ENCODE measurements at places on chromosomes 7 and 10.

DNA sequence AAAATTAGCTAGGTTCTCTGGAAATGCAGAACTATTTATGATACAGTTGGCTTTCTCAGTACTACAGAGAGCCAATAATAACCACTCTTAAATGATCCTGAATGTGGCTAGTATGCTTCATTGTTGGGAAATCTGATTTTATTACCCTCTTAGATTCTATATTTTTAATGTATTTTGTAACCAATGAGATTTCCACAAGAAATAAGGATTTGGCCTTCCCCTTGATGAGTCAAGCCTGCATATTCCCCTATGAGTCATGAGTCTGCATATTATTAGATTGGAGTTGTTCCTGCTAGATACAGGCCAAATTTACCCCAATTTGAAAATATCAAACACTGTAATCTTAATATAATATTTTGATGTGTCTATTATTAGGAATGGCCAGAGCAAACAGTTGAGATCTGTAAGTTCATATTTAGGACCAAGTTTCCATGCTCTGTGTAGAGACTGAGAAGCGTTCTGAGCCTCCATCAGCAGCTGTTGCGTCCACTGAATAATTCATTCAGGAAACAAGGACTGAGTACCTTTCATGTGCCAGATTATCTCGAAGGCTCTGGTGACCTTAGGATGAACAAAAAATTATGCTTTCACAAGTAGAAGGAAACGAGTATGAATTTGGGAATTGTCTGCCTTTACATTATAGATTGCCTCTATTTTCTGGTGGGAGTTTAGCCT is 793.4 kb downstream of the NRG3 start:
- no peak for DNase-seq

GRCh38 chr7:33888166-33888565 is 17.2 kb upstream of the BMPER start:
- DNase-seq = no peak

DNA sequence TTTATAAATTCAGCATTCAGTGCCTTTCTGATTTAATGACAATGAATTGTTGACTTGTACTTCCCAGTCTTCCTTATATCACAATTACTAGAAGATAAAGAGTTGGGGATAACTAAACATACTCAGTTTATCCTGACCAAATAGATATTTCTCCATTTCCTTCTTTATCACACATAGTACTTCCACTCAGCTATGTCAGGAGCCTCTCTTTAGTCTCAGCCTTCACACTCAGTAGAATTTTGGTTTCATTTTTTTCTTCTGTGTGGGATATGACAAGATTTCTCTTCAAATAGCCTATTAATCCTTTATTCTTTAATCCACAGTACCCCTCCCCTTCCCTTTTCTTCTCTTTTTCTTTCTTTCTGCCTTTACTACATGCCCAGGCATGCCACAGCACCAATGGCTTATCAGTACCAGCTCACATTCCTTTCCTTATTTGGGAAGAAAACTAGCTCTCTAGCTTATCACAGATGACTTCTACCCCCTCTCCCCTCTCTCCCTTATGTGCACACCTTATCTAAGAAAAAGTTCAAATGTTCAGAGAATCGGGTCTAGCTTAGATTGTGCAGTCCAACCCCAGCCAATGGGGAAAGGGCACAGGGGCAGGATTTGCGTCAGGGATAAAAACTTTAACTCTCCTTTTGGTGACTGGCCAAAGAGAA is 109.0 kb downstream of the PHF14 start:
- no peak for DNase-seq

DNA sequence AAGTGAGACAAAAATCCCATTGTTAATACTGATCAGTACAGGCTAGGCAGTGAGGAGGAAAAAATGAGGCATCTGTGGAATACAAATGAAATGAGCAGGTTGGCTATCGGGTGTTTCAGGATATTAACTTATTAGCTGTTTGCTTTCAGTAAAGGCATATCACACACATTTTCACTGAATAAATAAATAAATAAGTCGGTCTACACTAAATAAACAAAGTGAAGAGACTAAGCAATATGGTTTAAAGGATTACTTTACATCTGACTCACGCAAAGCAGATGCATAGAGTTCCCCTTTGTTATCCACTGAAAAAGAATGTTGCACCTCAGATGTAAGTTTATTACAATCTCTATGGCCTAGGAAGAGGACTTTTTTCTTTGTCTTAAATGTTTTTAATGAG is 6.3 kb upstream of the SEMA3A start:
- no peak for DNase-seq

DNA sequence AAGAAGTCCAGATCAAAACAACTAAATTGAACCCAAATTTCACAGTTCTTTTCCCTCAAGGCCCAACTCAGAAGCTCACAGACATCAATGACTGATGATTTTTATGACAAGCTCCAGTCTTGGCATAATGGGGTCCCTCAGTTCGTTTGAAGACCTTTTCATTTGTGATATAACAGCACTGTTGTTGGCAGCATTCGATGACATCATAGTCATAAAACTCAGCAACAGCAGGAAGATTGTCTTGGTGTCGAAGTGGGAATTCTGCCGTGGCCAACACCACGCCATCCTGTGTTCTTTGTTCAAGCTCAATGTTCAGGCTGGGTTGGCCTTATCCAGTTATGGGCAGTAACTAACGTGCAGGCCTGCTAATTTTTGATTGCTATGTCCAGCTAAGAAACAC is 261.7 kb downstream of the C7orf25 start:
- no peak for DNase-seq

DNA sequence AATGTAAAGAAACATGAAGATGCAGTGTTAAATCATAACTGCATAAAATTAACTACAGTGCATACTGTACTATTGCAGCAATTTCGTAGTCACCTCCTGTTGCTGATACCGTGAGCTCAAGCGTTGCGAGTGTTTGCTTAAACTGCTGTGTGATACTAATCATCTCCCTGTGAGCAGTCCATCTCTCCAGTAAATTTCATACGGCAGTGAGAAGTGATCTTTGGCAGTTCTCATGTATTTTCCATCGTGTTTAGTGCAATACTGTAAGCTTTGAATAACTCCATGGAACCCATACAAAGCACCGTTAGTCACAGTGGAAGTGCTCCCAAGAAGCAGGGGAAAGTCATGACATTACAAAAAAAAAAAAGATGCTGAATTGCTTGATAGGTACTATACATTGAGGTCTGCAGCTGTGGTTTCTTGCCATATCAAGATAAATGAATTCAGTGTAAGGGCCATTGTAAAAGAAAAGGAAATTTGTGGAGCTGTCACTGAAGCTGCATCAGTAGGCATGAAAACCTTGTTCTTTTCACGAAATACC is 360.4 kb downstream of the EXOC4 start:
- no peak for DNase-seq

DNA sequence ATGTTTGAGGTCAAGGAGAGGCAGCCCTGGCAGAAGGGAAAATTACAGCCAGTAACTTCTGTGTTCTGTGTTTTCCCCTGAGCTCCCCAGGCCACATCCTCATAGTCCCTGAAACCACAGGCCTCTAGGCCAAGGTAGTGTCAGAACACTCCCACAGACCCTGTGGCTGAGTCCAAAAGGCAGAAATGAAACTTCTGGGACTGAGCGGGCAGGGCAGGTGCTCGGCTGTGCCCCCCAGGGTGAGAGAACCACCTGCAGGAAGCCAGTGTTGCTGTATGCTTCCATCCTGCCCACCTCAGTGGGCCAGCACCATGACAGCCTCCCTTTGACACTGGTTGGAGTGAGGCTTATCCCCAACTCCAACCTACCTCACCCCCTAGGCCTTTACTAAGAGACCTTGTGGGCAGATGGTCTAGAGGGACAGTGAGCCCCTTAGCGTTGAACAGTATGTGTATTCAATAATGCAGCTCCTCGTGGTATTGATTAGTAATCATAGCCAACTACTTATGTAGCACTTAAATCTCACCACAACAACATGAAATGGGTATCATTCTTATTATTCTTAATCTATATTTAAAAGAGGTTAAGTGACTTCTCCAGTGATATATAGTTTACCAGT is 30.3 kb downstream of the PIK3CG start:
- no peak for DNase-seq
